IMR-90 (cell line): ENCODE measurements at places on chromosomes 12 and 14. TPM values are rescaled to one million over a fixed set of nuclear protein-coding genes. Genes with fewer than 3 reads are reported as not detected.

The AQP5 gene
- not detected in 2 replicates for total RNA-seq

The CDKL1 gene
- 3.8 and 7.2 TPM in 2 replicates for total RNA-seq

The ARHGAP9 gene
- total RNA-seq, result 0.18 and 0.28 TPM in 2 replicates

GRCh38 chr14:81474685-81475324 lies 58.8 kb downstream of the SEL1L start:
- H3K27me3 ChIP-seq, result no peaks in the 10 kb centered on the region
- DNase-seq, result no peak
- peaks cover 28% of the 10 kb centered on the region for H3K36me3 ChIP-seq
- no peak overlapping the region for H3K27ac ChIP-seq
- no peak overlapping the region for H3K4me3 ChIP-seq
- H3K4me1 ChIP-seq, result peaks cover 4% of the 10 kb centered on the region; the same call in 1 of the 2 replicates

- DNase-seq, result no peak
- no peaks in the 10 kb centered on the region for H3K4me1 ChIP-seq
- no peaks in the 10 kb centered on the region for H3K36me3 ChIP-seq
- H3K27me3 ChIP-seq, result no peaks in the 10 kb centered on the region
- H3K27ac ChIP-seq, result no peak overlapping the region
Measured at GRCh38 chr12:24172031-24172772, 222.7 kb upstream of the SOX5 start.

GRCh38 chr12:106646472-106646871 lies 63.7 kb downstream of the RFX4 start:
- H3K4me3 ChIP-seq, result no peak overlapping the region
- H3K36me3 ChIP-seq, result no peaks in the 10 kb centered on the region
- no peaks in the 10 kb centered on the region for H3K4me1 ChIP-seq
- H3K27me3 ChIP-seq, result peaks cover 1% of the 10 kb centered on the region; the same call in 1 of the 2 replicates
- no peak overlapping the region for H3K27ac ChIP-seq

DNA sequence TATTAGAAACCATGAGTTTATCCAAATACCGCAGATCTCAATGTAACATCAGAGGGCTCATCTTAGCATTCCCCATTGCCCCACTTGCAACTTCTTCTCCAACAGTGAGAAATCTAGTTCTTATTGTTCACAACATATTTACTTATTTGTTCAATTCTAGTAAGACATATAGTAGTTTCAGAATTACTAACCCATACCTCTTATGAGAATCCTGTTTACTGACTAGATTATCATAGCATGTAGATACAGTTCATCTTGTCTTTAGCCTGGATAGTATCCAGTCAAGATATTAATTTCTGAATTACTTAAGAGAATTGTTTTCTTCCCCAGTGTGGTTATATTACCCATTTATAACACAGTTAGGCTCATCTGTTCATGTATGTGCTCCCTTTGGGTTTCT lies 80.6 kb downstream of the NIN start:
- H3K27ac ChIP-seq, result no peak overlapping the region
- no peak for DNase-seq
- no peaks in the 10 kb centered on the region for H3K27me3 ChIP-seq
- no peak overlapping the region for H3K4me3 ChIP-seq

DNA sequence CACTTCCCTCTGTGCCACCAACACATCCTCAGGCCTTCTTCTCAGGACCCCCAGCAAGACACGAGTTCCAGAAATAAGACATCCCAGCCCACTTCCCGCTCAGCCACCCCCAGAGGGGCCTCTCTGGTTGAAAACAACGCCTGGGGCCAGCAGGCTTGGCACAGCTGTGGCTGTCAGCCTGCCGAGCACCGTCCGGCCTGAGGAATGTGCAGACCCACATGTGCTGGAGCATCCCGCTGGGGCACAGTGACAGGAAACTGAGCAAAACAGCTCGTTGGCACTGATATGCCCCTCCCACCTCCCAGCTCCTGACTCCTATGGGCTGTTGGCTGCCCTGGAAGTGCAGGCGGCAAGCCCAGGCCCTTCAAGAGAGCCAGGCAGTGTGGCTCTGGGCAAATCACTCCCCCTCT lies 1.4 kb downstream of the SYNE3 start:
- H3K4me1 ChIP-seq, result peaks cover 30% of the 10 kb centered on the region
- no peaks in the 10 kb centered on the region for H3K27me3 ChIP-seq
- no peaks in the 10 kb centered on the region for H3K36me3 ChIP-seq
- H3K4me3 ChIP-seq, result 0 out of 2 replicates have a peak overlapping the region, but pooled peaks have one; percentile 3

DNA sequence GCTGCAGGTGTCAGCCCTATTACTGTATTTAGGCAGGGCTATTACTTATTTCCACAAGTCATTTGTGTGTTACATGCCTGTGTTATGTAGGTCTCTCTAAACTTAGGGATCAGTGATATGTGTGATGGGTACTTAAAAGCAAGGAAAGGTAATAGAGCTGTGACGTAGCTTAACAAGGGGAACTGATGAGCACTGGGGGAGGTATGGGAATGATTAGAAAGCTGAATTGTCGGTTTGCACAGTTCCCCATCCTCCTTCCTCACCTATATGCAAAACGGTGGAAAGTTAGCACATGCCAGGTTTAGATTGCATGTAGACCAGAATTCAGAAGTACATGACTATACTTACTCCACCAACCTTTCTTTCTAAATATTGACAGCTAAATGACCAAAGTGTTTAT lies 494.3 kb upstream of the GARIN6 start:
- no peak for DNase-seq
- no peaks in the 10 kb centered on the region for H3K4me1 ChIP-seq
- no peak overlapping the region for H3K27ac ChIP-seq
- no peaks in the 10 kb centered on the region for H3K27me3 ChIP-seq
- H3K4me3 ChIP-seq, result no peak overlapping the region
- H3K36me3 ChIP-seq, result no peaks in the 10 kb centered on the region

GRCh38 chr12:107282628-107283027 lies 189.3 kb upstream of the CRY1 start:
- H3K27me3 ChIP-seq, result peaks cover 3% of the 10 kb centered on the region; the same call in 1 of the 2 replicates
- H3K36me3 ChIP-seq, result no peaks in the 10 kb centered on the region
- H3K27ac ChIP-seq, result no peak overlapping the region

- no peak overlapping the region for H3K27ac ChIP-seq
- H3K27me3 ChIP-seq, result no peaks in the 10 kb centered on the region; the same call in 1 of the 2 replicates
- H3K4me1 ChIP-seq, result no peaks in the 10 kb centered on the region
- no peak for DNase-seq
Measured at GRCh38 chr12:132258543-132258942, 70.8 kb downstream of the GALNT9 start.

GRCh38 chr14:61417883-61418455 lies 96.6 kb downstream of the PRKCH start:
- no peak overlapping the region for H3K4me3 ChIP-seq
- H3K36me3 ChIP-seq, result no peaks in the 10 kb centered on the region
- no peak for DNase-seq
- H3K4me1 ChIP-seq, result no peaks in the 10 kb centered on the region

- H3K4me1 ChIP-seq, result no peaks in the 10 kb centered on the region
- H3K4me3 ChIP-seq, result no peak overlapping the region
- no peaks in the 10 kb centered on the region for H3K36me3 ChIP-seq
- peaks cover 4% of the 10 kb centered on the region; the same call in 1 of the 2 replicates for H3K27me3 ChIP-seq
Measured at GRCh38 chr14:104561124-104561557, 18.4 kb upstream of the C14orf180 start.
